Occipital lobe (tissue), 3 donors: ENCODE measurements at places on chromosomes 2 and 18.

DNA sequence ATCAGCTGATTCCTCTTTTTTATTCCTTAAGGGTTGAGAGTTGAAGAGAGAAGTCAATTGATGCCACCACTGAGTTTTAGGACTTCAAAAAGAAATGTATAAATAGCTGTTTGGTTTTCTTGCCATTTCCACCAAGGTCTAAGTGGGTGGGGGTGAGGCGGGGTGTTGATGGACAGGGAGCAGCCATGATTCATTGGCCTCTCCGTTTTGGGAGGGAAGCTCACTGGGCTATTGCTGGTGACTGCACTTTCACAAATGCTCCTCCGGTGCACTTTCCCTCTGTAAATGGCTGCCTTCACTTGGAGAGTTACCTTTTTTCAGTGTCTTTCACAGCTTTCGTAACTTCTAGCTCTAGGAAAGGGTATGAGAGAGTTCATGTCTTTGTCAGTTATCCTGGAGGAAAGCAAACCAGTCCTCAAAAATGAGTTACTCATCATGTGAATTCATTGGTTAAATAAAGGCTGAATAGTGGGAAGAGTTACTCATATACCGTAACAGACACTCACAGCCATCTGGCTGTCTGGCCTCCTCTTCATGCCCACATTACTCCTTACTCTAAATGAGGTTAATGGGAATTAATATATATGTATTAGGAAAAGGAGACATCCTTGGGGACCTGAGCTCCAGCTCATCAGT, 17.4 kb upstream of the CTAGE1 start:
- DNase-seq: no peak

DNA sequence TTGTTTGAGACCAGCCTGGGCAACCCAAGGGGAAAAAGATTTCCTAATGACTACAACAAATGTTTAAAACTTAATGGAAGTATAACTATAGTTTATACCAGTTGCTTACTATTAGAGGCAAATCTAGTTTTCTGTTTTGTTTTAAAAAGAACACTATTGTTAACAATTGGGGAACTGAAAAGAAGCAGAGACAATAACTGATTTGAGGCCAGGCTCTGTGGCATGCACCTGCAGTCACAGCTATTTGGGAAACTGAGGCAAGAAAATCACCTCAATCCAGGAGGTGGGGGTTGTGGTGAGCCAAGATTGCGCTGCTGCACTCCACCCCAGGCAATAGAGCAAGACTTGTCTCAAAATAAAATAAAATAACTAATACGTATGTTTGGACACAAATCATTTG, 28.2 kb upstream of the USP34 start:
- DNase-seq: no peak

DNA sequence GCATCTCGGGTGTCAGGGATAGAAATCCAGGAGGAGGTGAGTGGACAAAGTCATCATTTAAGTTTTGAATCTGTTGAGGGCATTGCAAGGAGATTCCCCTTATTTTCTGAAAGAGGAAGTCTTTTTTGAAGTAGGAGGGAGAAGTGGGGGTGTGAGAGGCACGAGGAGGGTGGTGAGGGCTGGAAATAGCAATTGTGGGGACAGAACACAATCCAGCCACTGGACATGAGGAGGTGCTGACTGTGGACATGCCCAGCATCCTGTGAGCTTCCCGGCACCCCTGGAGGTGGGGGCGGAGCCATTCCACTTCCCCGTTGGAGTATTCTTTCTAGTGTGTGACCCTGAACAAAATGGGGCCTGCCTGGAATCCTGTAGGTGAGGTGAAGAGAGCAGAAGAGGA, 310.7 kb upstream of the EPAS1 start:
- DNase-seq: no peak

DNA sequence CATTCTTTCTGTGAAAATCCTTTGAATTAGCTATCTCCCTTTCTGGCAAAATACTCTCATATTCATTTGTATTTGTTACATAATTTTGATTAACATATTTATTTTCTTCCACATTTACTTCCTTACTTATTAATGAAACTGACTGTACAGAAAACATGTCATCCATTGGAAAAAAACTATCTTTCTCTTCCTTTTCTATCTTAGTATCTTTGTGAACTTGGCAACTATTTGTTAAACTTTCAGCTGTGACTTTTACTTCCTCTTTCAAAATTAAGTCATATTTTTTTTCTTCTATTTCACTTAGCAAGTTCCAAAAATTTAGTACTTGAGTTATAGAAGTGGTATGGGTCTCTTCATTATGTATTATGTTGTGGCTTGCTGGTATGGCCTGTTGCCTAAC, 2.6 kb downstream of the RAD51AP2 start:
- no peak for DNase-seq

- no peak for DNase-seq
These were observed 311.9 kb downstream of the GBX2 start for GRCh38 chr2:235856151-235856854.

- DNase-seq: no peak
These were observed 141.3 kb downstream of the GBX2 start for GRCh38 chr2:236026841-236027240.

- DNase-seq: no peak
These were observed 58.9 kb downstream of the TXNL1 start for GRCh38 chr18:56579451-56579850.

- DNase-seq: no peak
These were observed 19.2 kb downstream of the CDC42EP3 start for GRCh38 chr2:37652199-37652640.
